Activated CD4-positive, alpha-beta T cell treated with anti-CD3 and anti-CD28 coated beads, Interleukin-2, amount 50 U/mL, for 4 hours (primary cell): ENCODE measurements at places on chromosomes 7 and 10.

DNA sequence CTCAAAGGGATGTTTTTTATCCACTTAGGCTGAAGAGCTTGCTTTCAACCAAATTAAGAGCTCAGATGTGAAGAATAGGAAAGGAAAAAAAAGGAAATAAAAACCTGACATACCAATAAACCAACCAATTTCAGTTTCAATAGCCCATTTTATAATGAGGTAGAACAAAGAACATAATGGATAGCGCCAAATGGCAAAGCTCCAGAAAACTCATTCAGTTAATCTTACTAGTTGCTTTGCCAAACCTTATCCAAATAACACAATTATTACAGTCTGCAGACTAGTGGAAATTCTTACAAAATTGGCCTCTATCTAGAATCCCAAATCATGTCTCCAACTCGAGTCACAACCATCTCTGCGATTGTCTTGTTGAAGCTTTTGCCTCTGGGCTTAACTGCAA lies 337.0 kb downstream of the CRPPA start:
- DNase-seq = no peak

DNA sequence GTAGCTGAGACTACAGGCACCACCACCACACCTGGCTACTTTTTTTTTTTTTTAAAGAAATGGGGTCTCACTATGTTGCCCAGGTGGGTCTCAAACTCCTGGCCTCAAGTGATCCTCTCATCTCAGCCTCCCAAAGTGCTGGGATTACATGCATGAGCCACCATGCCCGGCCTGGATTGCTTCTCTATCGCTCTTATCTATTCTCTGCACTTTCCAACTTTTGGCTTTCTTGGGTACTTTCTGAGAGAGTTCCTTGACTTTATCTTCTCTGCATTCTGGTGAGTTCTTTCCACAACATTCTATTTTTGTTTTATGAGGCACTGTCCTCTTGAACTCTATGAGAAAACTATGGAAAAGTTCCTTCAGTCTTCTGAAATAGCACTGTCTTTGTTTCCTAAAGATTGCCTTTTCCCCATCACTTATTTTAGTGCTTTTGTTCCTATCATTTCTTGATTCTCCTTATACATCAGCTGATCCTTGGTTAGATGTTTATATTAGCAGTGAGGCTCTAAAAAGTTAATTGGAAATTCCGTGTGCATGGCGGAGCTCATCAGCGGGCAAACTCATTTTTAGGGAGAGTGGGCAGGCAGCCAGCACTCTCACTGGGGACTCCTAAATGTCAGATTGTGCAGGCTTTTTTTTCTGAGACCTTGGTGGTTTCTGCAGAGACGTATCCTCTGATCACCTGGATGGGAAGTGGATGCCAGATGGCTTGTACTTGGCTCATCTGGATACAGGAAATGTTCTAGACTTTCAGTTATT lies 43.9 kb downstream of the HIP1 start:
- DNase-seq = no peak

DNA sequence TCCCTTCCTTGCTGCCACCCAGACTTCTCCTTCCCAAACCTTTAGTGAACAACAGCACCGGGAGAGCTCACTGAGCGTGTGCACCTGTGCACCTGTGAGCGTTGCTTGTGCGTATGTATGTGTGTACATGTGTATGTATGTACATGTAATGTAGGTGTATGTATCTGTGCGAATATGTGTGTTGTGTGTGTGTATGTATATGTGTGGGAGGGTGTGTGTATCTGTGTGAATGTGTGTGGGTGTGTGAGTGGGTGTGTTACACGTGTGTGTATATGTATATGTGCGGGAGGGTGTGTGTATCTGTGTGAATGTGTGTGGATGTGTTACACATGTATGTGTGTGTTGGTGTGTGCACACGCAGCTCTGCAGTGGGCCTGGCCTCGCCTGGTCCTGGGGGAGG lies 44.5 kb upstream of the DNAJB6 start:
- no peak for DNase-seq

DNA sequence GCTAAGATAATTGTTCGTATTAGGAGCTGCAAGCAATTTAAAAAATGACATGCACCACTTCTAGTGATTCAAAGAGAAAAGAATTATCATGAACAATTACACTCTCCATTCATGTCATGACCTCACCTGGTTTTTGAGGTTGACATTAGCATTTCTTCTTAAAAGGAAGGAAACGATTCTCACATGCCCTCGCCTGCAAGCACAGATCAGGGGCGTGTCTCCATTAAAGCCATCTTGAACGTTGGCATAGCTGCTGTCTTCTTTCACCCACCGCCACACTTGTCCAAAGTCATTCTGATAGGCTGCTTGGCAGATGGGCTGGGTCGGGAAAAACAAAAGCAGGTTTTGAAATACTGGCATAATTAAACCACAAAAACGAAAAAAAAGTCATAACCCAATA lies 19.9 kb downstream of the ANKRD22 start:
- DNase-seq = peak; percentile 30

GRCh38 chr7:115340828-115341227 lies 418.9 kb downstream of the MDFIC start:
- DNase-seq = no peak

DNA sequence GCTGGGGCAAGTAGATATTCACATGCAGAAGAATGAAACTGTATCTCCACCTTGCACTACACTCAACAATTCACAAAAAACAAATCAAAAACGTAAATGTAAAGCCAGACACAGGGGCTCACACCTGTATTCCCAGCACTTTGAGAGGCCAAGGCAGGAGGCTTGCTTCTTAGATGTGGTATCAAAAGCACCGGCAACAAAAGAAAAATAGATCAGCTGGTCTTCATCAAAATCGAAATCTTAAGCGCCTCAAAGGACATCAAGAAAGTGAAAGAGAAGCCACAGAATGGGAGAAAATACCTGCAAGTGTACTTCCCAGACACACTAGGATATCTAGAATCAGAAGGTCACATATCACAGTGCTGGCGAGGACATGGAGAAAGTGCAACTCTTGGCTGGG lies 31.3 kb downstream of the GPER1 start:
- DNase-seq = no peak

DNA sequence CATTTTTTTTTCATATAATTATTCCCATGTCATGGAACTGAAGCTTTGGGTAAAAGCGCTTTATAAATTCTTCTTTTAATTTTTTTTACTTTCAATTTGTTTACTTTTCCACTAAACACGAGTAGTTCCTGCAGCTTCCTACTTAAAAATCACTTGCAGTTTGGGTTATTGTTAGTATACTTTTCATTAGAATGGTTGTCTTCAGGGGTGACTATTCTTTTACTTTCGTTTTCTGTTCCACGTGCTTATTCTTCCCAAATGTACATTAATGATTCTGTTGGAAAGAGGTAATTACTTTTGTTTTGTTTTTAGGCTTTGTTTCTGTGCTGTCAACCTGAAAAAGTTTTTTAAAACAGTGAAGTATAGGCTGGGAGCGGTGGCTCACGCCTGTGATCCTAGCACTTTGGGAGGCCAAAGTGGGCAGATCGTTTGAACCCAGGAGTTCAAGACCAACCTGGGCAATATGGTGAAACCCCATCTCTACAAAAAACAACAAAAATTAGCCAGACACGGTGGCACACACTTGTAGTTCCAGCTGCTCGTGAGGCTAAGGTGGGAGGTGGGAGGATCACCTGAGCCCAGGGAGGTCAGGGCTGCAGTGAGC lies 5.2 kb upstream of the CFAP69 start:
- DNase-seq = no peak

DNA sequence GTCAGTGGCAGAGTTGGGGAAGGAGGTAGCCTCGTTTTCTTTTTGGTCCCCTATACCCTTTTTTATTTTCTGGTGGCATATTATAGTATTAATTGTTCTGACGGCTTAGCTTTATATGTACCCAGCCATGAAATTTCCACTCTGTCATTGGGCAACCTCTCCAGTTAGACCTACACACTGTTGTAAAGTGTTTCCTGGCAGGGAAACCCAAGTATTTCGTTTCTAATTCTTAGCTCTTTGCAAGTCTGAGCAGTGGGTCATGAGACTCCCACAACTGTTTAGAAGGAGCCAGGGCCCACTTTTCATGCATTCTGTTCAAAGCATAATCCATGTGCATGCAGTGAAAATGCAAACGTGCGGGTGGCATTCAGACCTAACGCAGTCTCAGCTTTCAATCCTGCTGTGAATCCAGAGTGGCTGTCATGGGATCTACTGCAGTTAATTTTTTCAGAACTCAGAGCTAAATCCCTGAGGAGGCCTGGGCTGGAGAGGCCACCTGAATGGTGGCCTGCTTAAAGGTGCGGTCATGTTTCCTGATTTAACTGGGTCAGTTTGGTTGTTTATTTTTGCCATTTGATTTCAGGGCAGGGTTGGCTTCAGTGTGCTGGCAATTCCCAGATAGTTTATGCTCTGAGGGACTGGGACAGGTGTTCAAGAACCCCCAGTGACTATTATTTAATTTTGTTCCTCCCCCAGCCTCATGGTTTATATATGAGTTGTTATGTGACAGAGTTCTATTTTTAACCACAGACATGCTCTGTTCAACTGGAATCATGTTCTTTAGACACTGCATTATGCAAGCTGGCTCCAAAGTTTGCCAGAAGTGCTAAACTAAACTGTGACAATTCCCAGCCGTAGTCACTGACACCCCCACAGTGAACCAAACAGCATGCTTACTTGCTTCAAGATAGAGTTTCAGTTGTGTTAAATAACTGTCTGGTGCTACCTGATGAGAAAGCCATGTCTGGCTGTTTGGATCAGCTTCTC lies 27.4 kb upstream of the SYPL1 start:
- DNase-seq = no peak

GRCh38 chr10:130395248-130395936 lies 259.2 kb downstream of the GLRX3 start:
- no peak for DNase-seq

DNA sequence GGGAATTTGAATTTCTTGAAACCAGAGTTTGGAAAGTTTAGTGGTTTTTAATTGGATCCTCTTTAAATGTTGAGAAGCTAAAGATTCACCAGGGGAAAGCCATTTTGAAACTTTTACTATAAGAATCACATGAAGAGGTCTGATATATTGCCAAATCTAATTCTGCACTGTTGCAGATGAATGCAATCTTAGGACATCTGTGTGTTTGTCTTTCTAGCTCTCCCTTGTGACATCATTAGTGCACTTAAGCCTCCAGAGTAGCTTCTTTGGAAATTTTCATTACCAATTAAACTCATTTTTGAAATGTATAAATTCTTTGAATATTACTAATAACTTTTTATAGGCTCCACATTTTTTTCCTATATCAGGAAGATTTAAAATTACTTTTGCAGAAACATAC lies 160.2 kb downstream of the BICC1 start:
- DNase-seq = no peak

DNA sequence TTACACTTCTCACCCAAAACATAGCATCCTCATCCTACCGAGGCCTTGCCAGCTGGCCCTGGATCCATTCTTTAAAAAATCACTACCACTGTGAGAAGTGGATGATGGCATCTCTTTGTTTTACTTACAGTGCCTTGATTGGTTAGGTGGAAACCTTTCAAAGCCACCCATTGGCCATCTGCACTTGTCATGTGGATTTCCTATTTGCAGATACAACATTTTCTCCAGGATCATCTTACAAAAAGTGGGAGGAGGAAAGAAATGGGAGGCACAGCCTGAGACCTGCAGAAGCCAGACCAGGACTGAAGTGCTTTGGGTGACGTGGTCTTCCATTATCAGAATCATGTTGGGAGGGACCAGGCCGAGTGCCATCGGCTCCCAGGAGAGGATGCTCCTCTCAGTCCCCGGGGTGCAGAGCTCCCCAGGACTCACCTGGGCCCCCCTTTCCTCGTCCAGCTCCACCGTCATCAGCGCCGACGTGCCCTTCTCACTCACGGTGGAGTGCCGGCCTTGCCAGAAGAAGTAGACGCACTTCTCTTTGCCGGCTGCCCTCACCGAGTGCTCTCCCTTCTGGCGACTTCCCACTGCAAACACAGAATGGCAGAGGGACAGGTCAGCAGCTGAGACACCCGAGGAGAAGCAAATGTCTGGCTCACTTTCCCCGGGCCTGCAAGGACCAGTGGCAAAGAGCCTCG lies 161.2 kb downstream of the SVIL start:
- no peak for DNase-seq

GRCh38 chr7:129343099-129343700 lies 91.0 kb upstream of the STRIP2 start:
- DNase-seq = no peak

GRCh38 chr7:24665564-24666294 lies 91.5 kb downstream of the GSDME start:
- peak; percentile 2 for DNase-seq

DNA sequence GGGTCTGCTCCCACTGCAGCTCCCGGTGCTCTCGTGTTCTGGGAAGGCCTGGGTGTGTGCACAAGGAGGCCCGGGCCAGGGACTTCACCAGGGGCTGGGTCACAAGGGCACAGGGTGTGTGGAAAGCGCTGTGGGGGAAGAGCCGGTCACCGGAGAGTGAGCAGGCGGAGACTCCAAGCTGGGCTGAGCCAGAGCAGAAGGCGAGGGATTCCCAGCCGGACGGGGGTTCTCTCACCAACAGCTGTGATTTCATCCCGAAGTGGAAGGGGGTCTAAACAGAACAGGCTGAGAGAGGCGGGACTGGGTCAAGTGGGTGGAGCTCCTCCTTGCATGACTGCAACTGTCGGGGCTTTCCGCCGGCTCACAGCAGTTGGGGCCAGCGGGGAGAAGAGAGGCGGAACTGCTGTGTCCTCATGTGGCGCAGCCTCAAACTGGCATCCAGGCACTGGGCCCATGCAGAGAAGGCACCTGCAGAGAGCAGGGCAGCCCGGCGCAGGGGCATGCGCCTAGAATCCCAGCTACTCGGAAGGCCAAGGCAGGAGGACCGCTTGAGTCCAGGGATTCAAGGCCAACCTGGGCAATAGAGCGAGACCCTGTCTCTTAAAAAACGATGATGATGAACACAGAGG lies 7.6 kb upstream of the ORAI2 start:
- DNase-seq = peak; percentile 81

DNA sequence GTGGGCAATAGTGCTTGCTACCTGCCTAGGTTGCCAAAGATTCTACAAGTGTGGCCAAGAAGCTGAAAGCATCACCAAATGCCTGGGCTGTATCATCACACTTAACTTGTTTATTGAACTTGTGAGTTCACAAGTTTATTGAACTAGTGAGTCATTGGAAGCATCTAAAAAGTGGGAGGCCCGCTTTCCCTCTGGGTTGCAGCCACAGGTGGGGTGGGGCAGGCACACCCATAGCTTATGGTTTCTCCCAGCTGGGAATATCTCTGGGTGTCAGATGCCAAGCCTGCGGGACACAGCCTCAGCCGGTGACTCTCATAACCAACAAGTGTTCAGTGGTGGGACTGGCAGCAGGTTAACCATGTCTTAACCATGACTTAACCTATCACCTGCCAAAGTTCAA lies 145.9 kb upstream of the FAM13C start:
- no peak for DNase-seq

DNA sequence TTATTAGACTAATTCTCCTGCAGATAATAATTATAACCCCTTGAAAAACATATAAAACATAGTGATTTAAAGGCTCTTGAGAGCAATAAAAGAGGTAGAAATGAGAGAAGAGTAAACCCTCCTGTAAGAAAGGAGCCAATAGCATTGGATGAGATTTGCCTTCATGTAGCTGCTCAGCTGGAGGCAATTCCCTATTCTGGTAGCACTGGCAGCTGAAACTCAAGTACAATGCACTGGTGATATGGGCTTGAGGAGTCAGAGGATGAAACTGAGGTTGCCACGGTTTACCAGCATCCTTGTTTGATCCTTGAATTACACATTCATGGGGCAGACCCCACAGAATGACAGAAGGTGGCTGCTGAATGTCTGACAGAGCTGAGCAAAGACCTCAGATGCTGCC lies 76.4 kb downstream of the CTTNBP2 start:
- DNase-seq = no peak
